ENCODE measurements at places on chromosomes 5 and 9.

GRCh38 chr9:81552581-81552991, 136.8 kb downstream of the TLE1 start:
- DNase-seq, result no peak

GRCh38 chr5:94031631-94032030, 290.2 kb upstream of the POU5F2 start:
- DNase-seq, result no peak

- DNase-seq, result no peak
Observed at GRCh38 chr5:90000351-90000750, 409.2 kb downstream of the CETN3 start.

- DNase-seq, result no peak
Observed at GRCh38 chr9:77022783-77023440, 3.5 kb downstream of the FOXB2 start.

DNA sequence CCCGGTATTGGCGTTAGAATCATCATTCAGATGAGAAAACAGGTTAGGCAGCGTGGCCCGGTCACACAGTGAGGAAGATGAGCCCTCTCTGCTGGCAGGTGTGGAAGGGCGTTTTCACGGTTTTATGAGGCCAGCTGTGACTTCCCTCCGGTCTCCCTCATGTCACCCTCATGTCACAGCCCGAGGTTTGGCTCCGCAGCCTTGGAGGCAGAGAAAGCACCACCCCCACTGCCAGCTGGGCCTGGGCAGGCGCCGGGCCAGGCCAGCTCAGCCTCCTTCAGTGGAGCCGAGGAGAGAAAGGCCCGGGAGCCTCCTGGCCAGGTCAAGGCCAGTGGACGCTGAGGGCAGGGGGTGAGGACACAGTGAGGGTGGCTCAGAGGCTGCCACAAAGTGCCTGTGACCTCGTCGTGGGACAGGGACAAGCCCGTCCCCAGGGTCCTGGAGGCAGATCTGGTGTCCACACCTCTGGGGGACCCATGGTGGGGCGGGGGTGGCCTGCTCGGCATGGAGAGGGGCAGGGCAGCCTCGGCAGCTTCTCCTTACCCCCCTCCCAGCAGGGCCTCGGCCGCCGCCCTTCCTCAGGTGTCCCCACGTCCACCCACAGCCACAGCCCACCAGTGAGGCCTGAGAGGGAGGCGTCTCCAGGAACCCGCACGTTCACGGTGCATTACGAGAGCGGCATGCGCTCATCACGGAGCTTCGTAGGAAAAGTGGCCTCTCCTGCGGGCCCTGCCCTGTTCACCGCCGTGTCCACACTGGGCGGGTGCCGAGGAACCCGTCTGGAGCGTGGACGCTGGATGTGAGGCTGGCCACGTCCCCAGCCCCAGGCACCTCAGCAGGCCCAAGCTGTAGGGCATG, 32.2 kb downstream of the EXD3 start:
- DNase-seq, result no peak

DNA sequence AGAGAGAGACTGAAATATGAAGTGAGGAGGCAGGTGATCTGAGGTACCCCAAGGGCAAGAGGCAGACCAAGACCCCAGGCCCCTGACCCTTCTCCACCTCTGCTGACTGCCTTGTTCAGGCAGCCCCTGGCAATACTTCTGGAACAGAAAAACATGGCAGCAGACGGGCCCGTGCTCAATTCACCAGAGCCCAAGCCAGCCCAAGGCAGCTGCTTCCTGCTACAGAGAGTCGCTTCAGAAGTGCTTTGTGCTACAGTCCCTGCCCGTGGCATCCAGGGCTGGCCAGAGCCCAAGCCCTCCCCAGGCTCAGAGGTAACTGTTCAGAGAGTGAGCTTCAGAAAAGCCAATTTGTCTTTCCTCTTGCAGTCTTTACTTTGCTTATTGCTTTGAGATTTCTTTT, 151.4 kb upstream of the FSTL4 start:
- no peak for DNase-seq

- DNase-seq, result no peak
Observed at GRCh38 chr5:179158556-179158955, 98.4 kb downstream of the ZNF354C start.

GRCh38 chr9:125202846-125203618, 2.7 kb downstream of the RABEPK start:
- DNase-seq, result no peak

- DNase-seq, result no peak
Observed at GRCh38 chr5:174383210-174384167, 338.0 kb downstream of the NSG2 start.

DNA sequence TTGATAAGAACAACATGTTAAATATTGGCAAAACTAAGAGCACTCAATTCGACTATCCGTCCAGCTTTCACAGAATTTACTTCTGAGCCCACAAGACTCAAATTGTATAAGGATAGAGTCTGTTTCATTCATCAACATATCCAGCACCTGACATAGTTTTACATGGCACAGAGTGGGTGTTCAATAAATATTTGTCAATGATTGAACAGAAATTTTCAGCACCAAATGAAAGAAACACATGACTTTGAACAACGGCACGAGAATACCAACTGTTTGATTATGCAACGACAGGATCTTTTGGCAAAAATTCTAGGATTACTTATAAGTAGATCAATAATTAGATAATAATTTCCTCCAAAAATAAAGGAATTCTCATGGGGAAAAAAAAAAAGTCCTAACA, 41.8 kb downstream of the SKP2 start:
- DNase-seq, result no peak

DNA sequence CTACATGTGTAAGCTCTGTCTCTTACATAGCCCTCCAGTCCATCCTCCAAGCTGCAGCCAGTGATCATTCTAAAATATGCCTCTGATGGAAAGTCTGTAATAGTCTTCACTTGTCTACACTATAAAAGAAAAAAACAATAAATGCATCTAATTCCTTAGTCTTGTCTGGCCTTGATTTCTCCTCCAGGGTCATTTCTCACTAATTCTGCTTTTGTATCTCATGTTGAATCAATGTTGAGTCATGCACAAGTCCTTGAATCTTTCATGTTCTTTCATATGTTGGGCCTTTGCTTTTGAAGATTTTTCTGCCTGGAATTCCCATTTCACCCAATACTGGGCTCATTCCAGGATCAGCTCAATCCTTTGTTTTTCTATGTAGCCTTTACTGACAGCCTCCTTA, 121.1 kb upstream of the TRIM32 start:
- no peak for DNase-seq

DNA sequence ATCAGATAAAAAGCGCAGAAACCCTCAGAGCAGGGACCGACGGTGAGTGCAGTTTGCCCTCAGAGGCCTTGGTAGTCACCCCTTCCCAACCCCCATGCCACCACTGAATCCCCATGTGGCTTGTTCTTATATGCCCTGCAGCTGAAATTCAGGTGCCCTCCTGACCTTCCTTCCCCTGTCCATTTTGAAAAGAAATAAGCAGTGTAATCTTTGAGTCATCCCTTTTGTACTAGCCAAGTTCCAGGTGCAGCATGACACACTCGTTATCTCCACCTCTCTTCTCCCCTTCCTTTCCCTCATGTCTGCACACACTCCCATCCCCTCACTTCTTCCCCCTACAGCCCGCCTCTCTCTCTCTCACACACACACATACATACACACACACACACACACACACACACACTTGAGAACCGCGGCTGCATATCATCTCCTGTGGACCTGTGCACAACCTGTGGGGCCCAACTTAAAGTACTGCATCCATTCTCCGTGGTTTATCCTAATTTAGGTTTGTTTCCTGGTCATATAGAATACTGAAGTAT, 53.1 kb downstream of the SYK start:
- DNase-seq, result no peak

DNA sequence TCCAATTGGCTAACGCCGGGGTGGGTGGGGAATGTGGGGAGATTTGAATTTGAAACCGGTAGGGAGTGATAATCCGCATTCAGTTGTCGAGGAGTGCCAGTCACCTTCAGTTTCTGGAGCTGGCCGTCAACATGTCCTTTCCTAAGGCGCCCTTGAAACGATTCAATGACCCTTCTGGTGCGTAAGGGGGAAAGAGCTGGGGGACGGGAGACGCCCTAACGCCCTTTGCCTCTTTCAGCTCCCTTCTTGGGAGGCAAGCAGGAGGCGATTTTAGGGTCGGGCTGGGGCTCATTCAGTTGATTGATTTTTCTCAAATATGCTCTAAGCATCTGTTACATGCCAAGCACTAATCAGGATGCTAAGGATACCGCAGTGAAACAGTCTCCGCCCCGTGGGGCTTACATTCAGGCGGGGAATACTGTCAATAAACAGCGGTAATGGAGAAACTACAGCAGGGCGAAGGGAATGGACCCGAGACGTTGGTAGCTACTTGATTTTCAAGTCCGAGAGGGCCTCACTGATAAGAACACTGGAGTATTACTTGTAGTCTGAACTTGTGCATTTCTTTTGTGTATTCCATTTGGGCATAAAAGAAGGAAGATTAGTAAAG, at the start of gene HMMR:
HMMR (plus strand) TSS at position 71 of the 610 bp plus-strand sequence; CDS start at position 132, 61 bp downstream.
- no peak for DNase-seq

All from central memory CD8-positive, alpha-beta T cell (primary cell).